ENCODE measurements at places on chromosomes 5 and 9.

DNA sequence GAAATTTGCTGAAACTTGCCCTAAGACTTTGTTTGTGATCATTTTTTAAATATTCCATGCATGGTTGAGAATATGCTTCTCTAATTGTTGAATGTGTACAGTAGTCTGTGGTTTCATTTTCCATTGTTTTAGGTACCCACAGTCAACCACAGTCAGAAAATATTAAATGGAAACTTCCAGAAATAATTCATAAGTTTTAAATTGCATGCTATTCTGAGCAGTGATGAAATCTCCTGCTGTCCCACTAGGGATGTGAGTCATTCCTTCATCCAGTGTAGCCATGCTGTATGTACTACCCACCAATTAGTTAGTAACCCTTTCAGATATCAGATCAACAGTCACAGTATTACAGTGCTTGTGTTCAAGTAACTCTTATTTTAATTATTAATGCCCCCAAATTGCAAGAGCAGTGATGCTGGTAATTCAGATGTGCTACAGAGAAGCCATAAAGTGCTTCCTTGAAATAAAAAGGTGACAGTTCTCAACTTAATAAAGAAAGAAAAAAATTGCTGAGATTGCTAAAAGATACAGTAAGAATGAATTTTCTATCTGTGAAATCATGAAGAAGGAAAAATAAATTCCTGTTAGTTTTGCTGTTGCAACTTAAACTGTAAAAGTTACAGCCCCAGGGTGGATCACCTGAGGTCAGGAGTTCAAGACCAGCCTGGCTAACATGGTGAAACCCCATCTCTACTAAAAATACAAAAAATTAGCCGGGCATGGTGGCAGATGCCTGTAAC, 79.9 kb upstream of the FBXL17 start:
- peak; percentile 35 for DNase-seq

DNA sequence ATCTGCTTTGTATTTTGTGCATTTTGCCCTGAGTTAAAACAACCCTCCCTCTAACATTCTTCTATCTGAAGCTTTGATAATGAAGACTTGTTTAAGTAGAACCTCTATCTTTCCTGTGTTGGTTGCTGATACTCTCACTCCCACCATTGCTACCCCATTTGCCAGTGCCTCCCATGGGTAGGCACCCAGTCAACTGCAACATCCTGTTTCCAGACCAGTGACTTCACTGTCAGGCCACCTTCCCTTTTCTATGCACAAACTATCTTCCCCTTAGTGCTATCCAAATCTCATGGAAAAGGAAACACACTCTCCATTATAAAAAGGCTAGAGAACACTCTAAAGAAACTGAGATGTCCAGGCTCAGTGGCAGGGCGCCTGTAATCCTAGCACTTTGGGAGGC, 5.6 kb upstream of the IARS1 start:
- DNase-seq: no peak

GRCh38 chr9:91116211-91116610, 245.5 kb downstream of the AUH start:
- DNase-seq: no peak

DNA sequence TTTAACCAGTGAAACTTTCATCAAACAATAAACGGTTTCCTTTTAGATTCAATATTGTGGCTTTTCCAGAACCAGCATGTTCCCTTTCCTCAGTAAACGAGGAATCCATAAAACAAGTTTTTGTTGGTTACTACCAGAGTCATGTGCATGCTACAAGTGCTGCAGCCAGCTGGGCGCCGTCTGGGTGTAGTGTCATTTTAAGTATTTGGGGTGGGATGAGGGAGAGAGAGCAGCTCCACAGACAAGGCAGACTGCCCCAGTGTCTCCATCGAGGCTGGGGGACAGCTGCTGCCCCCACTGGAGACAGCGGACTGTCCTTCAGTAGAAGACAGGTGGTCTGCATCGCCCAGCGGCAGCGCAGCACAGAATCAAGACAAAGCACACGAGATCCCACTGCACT, 17.3 kb downstream of the ARPC5L start:
- DNase-seq: no peak

DNA sequence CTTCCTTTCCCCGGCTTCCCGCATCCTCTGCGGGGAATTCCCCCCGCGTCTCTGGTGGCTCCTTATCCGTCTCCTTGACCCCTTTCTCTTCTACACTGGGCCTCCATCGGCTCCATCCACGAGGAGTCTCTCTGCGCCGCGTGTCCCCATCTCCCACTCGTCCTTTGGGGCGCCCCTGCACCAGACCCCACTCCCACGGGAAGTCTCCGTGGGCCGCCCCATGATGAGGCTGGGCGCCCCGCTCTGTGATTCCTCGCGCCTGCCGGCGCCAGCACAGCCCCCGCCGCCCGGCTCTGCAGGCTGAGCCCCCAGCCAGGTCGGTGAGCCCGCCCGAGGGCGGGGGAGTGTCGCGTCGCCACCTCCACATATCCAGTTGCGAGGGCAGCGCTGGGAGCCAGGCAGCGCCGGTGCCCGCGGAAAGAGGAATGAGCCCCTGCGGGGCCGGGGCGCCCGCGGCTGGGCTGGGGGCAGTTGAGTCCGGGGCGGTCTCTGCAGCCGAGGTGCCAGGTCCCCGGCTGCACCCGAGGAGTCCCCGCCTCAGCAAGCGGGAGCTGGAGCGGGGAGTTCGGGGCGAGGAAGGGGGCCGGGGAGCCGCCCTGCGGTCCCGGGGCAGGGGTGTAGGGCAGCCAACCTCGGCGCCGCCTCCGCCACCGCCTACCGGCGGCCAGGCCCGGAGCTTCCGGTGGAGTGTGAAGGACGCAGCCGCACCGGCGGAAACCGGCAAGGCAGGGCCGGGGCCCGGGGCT, 2.1 kb upstream of the TRAF1 start:
- DNase-seq: no peak

DNA sequence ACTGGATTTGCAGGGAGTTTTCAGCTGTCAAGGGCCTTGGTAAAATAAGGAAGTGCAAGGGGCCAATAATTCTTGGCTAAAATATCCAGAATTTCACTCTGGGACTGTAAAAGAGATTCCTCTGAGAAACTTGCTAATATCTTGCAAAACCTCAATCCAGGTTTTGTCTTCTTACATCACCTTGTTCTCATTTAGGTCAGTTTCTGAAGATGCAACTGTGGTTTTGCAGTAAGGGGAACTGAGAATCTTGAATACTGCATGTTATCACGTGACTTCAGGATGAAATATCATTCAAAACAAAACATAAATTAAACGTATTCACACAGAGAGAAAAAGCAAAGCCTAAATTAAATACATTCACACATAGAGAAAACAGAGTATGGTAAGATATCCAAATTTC, 35.0 kb upstream of the RIC1 start:
- no peak for DNase-seq

DNA sequence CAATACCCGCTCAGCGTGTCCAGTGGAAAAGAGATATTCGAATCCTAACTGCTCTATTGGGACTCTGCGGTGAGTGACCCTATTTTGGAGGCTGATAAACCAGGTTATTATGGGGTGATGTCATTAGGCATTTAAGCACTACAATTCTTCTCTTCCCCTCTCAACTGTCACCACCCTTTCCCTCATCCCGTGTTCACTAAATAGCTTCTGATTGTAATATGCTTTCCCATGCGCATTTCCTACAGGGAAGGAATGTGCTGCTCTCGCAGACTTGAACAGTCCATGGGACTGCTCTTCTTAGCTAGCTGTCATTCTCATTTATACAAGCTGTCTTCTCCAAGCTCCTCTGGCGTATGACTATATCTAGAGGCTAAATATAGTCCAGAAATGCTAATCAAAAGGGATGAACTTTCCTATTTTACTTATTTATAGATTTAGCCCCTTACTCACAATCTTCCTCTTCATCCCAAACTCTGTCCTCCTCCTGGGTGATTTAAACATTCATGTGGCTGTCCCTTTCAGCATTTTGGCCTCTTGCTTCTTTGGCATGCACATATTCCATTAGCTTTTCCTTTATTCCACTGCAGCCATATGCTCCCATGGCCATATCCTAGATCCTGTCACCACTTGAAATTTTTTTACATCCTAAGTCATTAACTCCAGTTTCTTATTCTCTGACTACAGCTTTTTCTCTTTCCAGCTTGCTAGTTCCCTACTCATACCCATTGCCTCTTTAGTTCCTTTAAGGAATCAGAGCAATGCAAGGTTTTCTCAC, 39.6 kb upstream of the CSNK1G3 start:
- no peak for DNase-seq

DNA sequence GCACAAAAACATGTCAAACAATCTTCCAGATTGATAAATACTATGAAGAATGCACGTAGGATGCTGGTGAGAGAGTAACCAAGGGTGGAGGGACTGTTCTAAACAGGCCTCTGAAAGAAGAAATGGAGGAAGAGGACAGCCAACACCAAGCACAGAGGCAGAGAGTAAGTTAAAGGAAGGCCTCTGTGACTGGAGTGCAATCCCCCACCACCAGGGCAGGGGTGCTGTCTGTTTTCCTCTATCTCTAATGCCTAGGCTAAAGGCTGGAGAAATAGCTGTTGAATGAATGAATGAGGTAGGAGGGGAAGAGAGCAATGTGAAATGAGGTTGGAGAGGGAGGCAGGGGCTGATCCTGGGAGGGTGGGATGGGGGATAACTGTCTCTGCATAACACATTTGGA, 88.9 kb downstream of the ANKRD55 start:
- DNase-seq: no peak

- DNase-seq: peak; percentile 35
Observed at GRCh38 chr9:15142878-15143534, 164.0 kb downstream of the TTC39B start.

GRCh38 chr9:84671586-84672521, 2.3 kb downstream of the NTRK2 start:
- DNase-seq: no peak

DNA sequence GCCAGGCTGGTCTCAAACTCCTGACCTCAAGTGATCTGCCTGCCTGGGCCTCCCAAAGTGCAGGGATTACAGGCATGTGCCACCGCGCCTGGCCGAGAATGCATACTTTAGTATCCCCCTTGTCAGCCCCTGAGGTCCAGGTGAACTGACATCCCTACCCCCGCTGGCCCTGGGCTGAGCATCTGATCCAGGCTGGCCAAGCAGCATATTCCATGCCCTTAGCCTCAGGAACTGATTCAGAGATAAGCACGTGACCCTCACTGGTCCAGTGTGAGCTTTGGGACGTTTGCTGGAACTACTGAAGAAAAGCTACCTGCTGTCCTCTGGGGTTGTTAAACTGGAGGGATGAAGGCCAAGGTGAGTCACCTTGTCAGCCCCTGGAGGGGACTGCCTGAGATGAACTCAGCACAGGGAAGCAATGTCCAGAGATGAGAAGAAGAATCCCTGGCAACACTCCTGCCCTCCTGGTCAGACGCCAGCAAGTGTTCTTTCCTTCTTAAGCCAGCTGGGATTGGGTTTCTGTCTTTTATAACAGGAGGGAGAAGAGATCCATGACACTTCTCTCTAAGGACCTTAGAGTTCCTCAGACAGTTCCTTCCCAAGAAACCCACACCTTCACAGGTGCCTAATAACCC, 59.1 kb upstream of the FBXW11 start:
- DNase-seq: no peak

- DNase-seq: no peak
Observed at GRCh38 chr5:177122566-177122965, 11.0 kb upstream of the NSD1 start.

- no peak for DNase-seq
Observed at GRCh38 chr5:55969956-55970355, 24.8 kb downstream of the IL6ST start.

DNA sequence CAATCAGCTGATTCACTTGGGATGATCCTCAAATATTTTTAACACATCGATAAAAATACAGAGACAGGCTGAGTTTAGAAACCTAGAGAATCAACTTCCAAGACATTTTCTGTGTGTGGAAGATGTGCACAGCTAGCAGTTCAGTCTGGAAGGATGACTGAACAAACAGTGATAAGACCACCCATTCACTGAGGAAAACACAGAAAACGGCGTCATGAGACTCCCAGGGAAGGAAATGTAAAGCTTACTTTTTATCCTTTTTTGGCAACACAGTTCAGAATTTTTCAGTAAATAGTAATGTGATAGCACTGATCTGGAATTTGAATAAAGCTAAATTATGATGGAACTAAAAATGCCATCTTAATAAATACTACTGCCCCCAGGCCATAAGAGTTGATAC, 277.6 kb downstream of the SEMA5A start:
- no peak for DNase-seq

- DNase-seq: no peak
Observed at GRCh38 chr5:163248871-163249270, 188.5 kb upstream of the CCNG1 start.

DNA sequence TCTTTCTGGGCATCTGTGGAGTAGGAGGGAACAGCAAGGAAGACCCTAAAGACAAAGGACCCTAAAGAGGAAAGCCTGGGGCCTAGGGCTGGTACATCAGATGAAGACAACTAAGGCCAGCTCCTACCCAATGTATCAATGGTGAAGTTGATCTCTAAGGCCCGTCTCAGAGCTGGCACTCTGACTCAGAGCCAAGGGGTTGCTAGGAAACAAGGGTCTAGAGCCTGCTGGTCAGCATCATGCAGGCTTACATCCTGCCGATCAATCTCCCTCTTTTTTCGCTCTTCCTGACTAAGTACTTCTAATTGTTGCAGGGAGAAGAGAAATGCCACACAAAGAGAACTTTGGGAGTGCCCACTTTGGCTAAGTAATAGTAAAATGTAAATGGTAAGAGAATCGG, 26.2 kb downstream of the TRIM32 start:
- DNase-seq: peak; percentile 32

DNA sequence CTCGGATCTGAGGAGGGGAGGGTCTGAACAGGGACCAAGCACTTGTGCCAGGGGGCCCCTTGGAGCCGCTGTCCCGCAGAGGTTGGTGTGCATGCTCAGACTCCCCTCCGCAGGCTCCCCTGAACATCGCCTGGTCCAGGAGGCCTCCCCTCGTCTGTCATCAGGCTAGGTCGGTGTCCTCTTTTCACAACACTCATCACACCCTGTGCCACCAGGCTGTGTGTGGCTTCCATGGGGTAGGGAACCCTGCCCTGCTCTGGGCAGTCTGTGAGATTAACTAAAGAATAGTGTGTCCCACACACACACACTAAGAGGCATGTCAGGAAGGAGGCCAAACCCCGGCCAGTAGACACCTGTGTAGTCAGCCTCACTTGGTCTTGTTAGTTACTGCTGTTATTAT, 119.3 kb downstream of the C5orf15 start:
- DNase-seq: no peak

DNA sequence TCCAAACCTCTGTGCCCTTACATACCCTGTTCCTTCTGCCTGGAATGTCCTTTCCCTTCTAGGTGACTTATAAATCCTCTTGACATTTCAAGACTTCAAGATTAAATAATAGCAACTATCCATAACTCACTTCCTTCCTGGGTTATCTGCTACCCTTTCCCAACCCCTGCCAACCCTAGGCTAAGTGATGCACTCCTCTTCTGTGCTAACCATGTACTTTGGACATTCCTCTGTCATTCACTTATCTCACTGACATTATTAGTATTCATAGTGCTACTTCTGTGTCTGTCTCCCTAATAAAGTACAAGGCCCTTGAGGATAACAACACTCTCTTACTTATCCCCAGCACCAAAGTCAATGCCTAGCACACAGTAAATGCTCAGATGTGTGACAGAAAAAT, 307.1 kb downstream of the ENC1 start:
- no peak for DNase-seq

DNA sequence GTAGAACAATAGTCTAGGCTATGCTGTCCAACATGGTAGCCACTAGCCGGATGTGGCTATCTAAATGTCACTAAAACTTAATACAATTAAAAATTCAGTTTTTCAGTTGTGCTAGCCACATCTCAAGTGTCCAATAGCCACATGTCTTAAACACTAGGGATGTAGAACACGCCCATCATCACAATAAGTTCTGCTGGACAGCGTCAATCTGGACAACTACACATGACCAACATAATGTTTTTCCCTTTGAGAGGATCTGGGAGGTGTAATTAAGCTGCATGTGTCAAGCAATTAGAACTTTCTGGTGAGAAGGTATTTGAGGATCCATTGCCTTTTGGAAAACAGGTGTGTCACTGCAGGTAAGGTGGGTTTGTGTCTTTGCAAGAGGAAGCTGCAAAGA, 424.6 kb upstream of the WWC1 start:
- DNase-seq: no peak

Data from foreskin melanocyte (primary cell).